Fibroblast of skin of right quadriceps (primary cell): ENCODE measurements at places on chromosomes 2 and 18.
A peak's percentile ranks its signal among the peaks of the same experiment; 100 is the strongest.

- DNase-seq: peak; percentile 95
Measured at GRCh38 chr2:60544062-60544461, 9.4 kb downstream of the BCL11A start.

GRCh38 chr2:26890341-26891000 lies 42.5 kb downstream of the DPYSL5 start:
- DNase-seq: no peak

- no peak for DNase-seq
Measured at GRCh38 chr2:54850171-54851122, 127.0 kb downstream of the EML6 start.

- DNase-seq: peak; percentile 55
Measured at GRCh38 chr2:164843346-164843911, 1.8 kb upstream of the COBLL1 start.

DNA sequence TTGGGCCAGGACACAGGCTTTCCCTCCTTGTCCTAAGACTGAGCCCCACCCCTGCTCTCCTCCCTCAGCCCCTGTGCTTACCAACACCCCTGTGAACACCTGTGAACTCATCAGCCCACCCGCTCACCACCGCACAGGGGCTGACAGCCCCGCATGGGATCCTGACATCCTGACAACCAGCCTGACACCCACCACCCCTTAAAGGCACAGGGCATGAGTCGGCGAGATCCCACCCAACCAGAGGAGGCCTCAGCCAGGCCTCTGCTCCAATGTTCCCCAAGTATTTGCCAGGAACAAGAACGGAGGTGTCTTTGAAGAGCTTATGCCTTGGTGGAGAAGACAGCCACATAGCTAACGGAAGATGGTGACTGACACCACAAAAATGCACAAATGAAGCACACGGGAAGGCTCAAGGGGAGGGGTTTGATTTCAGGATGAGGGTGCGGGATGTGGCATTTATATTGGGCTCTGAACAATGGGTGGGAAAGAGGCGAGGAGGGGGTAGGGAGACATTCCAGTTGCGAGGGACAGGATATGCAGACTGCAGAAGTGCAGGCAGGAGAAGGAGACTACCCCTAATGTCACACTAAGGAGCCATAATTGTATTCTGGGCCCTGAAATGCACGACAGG lies 11.0 kb downstream of the RAB11FIP5 start:
- DNase-seq: peak; percentile 75

- peak; percentile 64 for DNase-seq
Measured at GRCh38 chr2:69216535-69217332, 170.3 kb downstream of the GFPT1 start.

DNA sequence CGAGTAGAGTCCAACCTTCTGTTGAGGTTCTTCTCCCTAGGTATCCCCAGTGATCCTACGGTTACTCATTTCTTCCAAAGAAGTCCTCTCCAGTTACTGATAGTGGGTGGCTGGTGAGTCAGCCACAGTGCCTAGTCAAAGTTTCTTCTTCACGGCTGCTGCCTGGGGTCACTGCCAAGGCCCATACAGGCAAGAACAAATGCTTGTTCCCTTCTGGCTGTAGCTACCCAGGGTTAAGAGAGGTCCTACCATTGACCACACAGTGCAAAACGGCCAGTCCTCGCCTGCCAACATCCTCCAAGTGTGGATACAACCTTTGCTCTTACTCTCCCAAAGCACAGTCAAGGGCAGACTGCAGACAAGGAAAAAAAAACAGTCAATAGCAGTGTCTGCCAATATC lies 2.9 kb upstream of the PTPN4 start:
- peak; percentile 62 for DNase-seq

- peak; percentile 78 for DNase-seq
Measured at GRCh38 chr2:143802242-143802641, 673.0 kb downstream of the ARHGAP15 start.

DNA sequence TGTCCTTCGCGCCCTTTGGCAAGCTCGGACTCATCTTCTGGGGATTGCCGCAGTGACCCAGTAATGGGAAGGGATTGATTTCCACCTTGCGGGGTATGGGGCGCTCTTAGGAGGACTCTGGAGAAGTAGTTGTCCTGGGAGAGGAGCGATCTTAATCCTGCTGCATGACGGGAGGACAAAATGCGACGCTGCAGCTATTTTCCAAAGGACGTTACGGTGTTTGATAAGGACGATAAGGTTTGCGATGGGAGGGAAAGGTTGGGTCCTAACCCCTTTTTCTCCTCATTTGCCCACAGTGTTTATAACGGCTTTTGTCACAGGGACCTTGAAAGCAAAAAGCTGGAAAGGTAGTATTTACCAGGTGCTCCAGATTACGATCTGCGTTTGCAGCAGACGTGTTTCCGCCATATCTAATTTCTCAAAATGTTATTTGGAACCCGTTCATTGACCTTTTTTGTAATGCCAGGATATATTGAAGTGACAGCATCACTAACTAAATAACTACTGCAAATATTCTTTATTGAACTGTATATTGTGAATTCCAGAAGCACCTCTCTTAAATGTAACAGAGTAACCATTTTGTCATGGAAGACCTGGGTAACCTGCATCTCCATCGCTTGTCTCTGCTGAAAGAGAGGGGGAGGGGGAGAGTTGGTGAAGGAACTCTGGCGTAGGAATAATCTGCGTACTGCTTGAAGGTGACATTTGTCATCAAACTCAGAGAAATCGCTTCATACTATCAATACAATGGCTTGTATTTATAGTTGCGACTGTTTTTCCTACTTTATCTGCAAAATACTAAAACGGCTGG lies 590 bp downstream of the MDH1 start:
- no peak for DNase-seq
